ENCODE measurements at places on chromosomes 6 and 20. TPM values are rescaled to one million over a fixed set of nuclear protein-coding genes. Genes with fewer than 3 reads are reported as not detected.

- no peak for DNase-seq
Observed at GRCh38 chr6:56497240-56497639, 145.4 kb downstream of the DST start.

The LKAAEAR1 gene
- 0.20 TPM for total RNA-seq

DNA sequence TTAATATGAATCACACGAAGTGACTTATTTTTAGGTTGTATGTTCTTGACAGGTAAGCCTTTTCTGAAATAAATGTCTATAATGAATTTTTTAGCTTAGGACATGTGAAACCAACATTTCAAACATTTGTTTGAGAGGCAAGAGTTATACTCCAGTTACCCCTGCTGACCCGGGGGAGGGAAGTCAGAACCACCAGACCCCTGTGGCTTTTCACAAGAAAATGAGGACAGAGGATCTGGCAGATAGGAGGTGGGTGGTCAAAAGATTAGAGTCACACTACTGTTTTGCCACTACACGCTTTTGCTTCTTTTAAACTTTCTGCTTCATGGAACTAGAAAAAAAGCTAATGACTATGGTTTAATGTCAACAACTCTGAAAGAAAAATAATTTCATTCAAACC, 27.5 kb upstream of the ADGRF4 start:
- DNase-seq: no peak

The SLC17A4 gene
- total RNA-seq: not detected

The CST1 gene
- not detected for total RNA-seq

DNA sequence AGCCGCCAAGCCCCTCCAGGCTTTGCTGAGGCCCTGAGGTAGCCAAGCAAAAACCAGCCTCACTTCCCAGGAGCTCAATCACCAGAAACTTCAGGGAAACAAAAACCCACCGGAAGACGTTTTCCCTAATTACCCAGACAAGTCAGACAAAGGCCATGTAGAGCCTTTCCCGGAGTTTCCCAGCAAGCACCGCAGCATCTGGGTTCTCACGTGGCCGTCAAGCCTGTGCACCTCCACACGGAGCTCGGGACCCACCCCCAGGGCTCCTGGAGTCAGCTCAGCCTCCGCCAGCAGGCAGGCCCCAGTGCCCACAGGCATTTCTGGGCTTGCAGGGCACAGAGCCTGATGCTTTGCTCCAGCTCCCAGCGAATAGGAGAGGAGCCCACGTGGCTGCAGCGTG, 10.1 kb upstream of the MRGBP start:
- no peak for DNase-seq

DNA sequence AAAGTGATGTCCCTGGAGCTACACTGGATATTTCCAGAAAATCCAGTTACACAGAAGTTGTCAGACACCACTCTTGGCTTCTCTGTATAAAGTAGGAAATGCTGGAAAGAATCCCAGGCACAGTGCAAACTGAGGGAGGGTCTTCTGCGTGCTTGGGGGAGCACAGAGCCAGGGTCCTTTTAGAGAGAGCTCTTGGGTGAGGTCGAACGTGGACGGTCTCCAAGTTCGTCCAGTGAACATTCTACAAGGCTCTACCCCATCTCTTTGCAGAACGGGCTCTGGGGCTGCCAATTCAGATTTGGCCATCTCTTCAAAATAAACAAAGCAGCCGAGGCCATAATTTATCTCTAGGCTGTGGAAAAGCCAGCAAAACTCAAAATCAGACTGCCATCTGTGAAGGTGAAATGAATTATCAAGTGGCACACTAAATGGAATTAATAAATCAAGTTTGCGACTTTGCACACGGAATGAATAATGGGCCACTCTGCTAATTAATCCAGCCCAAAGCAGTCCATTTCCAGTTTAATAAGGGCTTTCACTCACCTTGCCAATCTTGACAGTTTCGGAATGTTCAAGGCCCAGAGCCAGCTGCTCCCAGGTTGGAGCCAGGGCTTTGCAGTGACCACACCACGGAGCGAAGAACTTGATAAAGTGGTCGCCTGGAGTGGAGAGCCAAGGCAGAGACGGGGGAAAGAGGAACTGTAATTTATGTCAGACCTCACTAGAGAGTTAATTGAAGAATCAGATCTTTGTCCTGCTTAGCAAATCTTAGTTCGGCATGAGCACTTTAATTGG, 19.3 kb downstream of the TXNDC5 start:
- no peak for DNase-seq

The CCN2 gene
- total RNA-seq: 265 TPM

- DNase-seq: no peak
Observed at GRCh38 chr6:150248300-150248699, 105.5 kb downstream of the PPP1R14C start.

The RIMS1 gene
- 51.8 TPM for total RNA-seq

- DNase-seq: no peak
Observed at GRCh38 chr6:156747715-156748114, 29.5 kb upstream of the ARID1B start.

The TRIM40 gene
- total RNA-seq: not detected

DNA sequence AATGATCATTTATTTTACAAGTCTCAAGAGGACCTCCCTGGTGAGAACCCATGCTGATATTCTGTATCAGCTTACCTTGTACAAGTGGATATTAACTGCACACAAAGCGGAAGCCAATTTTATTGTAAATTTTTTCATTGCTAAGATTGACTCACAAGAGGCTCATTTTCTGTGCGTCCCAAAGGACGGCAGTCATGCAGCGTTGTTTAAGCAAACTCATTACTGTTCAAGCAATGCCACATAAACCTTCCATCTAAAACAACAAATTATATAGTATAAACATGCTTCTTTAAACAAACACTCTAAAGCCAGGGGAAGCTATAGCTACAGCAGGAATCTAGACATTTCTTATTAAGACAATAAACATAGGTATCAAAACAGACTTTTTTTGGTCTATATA, 575.3 kb downstream of the FRK start:
- no peak for DNase-seq

- DNase-seq: peak; percentile 48
Observed at GRCh38 chr6:43773050-43773979, 3.3 kb downstream of the VEGFA start.

- DNase-seq: no peak
Observed at GRCh38 chr20:33419140-33419974, 18.0 kb upstream of the CDK5RAP1 start.

DNA sequence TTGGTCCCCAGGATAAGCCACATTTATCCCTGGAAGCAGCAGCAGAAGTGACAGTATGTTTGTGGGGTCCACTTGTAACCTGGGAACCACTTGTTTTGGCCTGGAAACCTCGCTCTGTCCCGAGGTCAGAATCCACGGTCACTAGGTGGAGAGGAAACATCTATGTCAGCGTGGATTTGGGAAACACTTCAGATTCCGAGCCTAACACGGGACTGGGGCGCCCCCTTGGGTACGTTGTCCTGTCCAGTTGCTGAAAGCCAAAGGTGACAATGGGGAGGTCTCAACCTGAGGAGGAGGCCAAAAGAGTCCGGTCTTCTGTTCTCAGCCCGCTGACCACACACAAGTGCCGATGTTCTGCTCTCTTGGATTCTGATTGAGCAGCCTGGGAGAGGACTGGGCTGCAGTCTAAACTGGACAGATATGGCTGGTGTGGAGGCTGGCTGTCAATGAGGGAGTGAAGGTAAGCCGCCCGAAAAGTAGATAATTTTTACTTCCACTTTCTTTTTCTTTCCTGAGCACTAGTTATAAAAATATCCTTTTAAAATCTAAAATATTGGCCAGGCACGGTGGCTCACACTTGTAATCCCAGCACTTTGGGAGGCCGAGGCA, 4.9 kb upstream of the ZFP57 start:
- DNase-seq: no peak

GRCh38 chr20:48187851-48188250, 402.6 kb upstream of the SULF2 start:
- no peak for DNase-seq

GRCh38 chr6:119891644-119892043, 542.1 kb upstream of the MAN1A1 start:
- no peak for DNase-seq

The ATP9A gene
- 55.6 TPM for total RNA-seq

GRCh38 chr20:6732851-6733250, 34.6 kb upstream of the BMP2 start:
- no peak for DNase-seq

GRCh38 chr6:121042766-121043165, 291.5 kb downstream of the TBC1D32 start:
- no peak for DNase-seq

GRCh38 chr6:133193396-133193795, 47.8 kb upstream of the EYA4 start:
- no peak for DNase-seq

DNA sequence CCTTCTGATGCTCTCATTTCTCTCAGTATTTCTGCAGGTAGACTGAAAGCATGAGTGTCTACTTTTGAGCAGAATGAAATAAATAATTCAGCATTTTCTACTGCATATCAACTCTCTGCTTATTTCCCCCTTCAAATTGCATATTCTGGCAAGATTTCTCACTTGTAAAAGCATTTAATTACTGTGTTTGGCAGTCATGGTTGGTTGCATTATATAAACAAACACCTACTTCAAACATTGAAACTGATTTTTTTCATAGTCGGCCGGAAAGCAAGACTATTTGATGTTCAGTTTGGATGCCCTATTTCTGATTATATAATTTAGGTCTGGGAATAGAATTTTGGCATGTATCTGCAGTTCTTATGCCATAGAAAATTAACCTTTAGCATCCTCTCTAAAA, 73.1 kb downstream of the PLEKHG1 start:
- no peak for DNase-seq

The PXDC1 gene
- 103 TPM for total RNA-seq

DNA sequence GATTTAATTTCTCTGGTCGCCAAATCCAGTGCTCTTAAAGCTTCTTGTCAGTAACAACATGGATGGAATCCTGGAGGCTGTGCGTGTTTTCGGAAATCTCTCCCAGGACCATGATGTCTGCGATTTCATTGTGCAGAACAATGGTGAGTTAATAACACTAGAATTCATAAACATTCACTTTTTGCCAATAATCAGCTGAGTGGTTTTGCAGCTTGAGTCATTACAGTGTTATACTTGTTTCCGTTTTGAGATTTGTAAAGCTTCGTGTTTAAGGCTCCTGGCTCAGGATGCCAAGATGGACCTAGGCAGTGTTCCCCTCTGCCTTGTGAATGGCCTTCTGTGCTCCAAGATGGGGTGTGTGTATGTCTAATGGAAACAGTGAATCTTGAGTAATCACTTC, 113.8 kb downstream of the ARMC2 start:
- DNase-seq: peak; percentile 92

DNA sequence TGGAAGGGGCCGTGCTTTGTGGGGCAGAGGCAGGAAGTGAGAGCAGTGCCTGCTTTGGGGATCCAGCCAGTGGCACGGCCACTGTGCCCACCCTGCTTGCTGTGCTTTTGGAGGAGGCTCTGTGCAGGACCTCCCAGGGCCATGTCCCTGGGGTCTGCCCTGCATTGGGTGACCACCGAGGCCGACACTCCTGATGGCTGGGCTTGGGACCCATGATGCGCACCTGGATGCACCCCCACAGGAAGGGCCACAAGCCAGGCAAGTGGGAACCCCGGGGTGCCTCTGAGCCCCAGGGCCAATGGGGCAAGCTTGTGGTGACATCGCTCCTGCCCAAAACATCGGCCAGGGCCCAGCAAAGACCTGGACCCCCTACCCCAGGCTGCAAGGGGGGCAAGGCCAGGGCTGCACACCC, 738.6 kb upstream of the GJE1 start:
- DNase-seq: no peak

DNA sequence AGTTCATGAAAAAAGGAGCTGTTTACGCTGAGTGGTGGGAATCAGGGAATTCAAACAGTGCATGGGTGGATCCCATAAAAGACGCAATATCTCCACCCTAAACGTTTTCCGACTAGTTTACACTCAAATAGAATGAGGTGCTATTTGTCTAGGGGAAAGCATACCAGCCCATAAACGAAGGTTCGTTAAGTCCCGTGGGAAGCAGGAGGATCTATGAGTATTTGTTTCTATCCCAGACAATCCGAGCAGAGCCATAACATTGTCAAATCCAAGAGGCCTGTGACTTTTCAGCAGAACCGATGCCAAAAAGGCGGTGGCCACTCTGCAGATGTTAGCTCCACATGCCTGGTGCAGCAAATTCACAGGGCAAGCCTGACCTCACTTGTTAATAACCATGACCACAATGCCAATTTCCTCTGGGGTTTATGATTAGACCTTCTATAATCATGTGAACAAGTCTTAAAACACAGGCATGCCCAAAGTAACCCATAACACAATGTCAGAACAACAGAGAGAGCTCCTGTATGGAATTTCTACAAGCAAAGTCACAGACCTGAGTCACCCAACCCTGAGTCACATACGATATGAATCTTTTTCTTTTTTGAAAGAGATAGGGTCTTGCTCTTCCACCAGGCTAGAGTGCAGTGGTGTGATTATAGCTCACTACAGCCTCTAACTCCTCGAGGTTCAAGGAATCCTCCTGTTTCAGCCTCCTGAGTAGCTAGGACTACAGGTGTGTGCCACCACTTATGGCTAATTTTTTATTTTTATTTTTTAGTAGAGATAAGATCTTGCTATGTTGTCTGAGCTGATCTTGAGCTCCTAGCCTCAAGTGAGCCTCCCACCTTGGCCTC, 123.3 kb downstream of the KIF13A start:
- peak; percentile 70 for DNase-seq
